NCI-H146 (cell line): ENCODE measurements at places on chromosomes 11 and 22.

DNA sequence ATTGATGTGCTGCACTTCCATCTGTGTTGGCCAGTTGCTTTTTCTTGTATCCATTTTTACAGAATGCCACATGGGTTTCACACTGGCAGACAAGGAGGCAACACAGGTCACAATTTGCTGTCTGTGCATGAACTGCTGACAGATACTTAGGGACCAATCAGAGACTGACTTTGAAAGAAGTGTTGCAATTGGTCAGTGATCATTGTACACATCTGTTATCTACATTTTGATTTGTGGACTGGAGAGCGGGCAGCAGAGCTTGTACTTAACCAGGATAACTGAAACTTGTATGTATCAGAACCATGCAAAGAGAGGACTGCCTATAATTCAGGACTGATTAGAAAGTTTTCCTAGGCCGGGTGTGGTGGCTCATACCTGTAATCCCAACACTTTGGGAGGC, 21.8 kb downstream of the PRR5 start:
- DNase-seq: no peak

DNA sequence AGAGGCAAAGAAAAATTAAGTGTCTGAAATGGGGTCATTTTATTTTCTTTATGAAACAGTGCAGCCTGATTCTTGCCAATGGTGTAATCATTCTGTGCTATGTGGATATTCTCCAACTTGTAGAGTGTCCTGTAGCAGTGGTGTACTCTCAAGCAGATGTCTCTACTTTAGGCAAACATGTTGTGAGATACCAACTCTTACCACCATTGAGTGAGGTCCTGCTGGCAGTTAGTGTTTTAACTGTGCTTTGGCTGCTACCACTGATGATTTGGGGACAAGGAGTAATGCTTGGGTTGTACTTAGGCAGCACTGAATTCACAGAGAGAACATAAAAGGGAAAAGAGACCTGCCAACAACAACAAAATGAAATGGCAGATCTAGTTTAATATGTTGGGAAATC, 122.5 kb downstream of the APIP start:
- no peak for DNase-seq

GRCh38 chr11:100467821-100468508, 219.1 kb upstream of the ARHGAP42 start:
- no peak for DNase-seq

DNA sequence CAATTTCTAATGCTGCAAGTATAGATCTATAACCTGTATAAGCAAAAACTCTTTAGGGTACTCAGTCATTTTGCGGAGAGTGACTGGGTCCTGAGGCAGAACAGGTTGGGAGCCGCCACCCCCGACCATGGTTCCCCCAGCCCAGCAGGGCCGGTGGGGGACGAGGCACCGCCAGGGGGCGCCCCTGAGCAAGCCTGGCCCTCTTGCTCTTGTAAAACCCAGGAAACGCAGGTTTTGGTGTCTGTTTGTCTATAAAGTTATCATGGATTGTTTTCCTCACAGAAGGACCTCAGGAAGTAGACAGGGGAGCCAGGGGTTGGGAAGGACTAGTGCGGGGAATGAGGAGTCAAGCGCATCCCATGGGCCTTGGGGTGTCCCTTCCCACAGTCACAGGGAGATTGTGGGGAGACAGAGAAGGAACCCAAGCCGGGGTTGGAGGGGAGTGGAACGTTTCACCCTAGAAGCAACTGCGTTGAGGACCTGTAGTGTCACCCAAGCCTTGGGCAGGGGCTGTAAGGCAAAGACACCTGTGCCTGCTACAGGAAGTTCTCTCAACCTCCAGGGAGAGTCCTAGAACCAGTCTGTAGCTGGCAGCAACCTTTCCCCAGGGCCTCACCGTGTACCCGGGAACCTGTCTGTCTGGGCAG, 26.4 kb downstream of the KCTD17 start:
- DNase-seq: peak; percentile 1

- DNase-seq: no peak
These were observed 64.0 kb upstream of the PPP6R3 start for GRCh38 chr11:68396516-68396915.

DNA sequence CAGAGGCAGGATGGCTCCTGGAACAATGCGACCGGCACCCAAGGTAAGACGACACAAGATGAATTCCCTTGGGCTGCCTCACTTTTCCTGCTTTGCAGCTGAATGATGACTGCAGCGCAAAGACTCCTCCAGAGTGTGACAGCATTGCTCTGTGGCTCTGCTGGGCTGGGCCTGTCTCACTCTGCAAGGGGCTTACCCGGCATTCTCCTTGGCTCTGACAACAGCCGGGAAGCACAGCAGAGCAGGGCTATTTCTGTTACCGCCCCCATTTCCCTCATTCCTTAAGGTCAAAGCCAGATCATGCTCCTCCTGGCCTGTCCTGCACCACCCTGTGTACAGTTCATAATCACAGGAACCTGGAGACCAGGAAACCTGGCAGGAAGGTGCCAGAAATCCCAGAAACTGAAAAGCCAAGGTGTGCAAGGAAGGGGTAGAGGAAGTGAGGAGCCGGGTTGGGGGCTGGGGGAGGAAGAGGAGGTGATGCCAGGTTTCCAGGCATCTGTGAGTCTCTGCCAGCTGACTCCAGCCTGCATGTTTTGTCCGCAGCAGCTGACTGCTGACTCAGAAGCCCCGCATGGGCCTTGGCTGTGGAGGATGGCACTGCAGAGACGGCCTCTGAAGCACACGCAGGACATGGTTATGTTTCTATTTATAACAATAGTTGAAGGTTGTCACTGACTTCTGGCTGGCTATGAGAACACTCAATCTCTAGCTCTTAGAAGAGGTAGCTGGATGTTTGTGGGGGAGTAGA, 113.6 kb downstream of the MICAL3 start:
- DNase-seq: no peak
